ENCODE measurements at places on chromosomes 7 and 10.

DNA sequence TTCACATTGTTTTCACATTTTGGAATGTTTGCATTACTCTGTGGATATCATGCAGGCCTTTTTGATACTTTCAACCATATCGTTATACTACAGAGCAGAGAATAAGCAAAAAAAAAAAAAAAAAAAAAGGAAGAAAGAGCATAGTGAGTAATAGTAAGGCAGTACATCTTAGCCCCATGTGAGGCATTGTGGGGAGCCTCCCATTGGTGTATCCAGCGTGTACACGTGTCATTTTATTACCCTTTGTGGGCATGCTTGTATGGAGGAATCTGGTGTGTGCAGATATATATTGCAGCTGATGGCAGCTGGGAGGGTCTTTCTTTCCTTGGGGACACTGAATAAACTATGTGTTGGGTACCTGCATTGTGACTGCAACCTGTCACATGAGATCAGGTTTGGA lies 19.6 kb downstream of the R3HCC1L start:
- no peak for DNase-seq

- DNase-seq, result no peak
Observed at GRCh38 chr10:122798704-122799231, 46.9 kb downstream of the CUZD1 start.

DNA sequence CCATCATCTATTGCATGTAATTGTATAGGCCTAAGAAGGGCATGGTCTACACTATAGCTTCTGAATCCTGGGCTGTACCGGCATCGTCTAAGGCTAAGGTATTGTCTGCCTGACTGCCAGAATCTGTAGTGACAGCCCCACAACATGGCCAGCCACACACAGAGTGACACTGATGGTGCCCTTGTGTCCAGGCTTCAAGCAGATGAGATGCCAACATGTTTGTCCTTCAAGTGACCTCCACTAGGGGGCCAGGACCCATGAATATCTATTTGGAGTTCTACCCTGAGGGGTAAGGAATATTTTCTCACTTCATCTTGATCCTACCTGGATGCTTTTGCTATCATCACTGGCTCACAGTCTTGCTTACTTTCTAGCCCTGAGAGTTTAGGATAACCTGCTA lies 1.5 kb downstream of the CYP3A7 start:
- peak; percentile 16 for DNase-seq

DNA sequence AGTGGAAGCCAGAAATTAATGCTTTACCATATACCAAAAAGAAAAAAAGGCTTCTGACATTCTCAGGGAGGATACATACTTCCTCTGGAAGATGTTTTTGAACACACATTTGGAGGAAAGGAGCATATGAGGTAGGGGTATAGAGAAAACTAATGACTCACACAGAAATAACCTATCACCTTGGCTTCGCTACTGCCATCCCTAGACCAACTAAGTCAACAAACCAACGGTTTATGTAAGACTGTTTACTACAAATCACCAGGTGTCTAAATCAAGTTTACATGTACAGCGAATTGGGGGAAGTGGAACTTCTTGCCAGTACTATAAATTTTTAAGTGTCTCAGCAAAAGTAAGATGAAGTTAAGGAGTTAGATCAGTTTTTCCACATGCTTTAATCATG lies 96.9 kb downstream of the NT5C2 start:
- no peak for DNase-seq

DNA sequence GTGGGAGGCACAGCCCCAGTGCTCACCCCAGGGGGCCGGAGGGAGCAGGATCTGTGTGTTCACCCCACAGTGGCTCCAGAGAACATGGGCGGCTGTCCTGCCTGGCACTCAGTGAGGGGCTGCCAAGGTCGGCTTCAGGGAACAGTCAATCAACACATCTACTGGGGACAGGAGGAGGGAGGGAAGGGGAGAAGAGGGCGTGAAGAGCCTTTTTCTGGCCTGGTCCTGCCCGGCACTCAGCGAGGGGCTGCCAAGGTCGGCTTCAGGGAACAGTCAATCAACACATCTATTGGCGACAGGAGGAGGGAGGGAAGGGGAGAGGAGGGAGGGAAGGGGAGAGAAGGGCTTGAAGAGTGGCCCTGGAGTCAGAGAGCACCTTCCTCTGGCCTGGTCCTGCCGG lies 184.9 kb downstream of the ADARB2 start:
- DNase-seq, result no peak

- DNase-seq, result no peak
Observed at GRCh38 chr7:158533386-158534133, 54.1 kb downstream of the PTPRN2 start.

- no peak for DNase-seq
Observed at GRCh38 chr7:94061326-94061725, 57.2 kb upstream of the BET1 start.

- DNase-seq, result no peak
Observed at GRCh38 chr10:28090506-28090905, 91.6 kb upstream of the ODAD2 start.

- DNase-seq, result peak; percentile 60
Observed at GRCh38 chr7:17706734-17707133, 233.6 kb downstream of the SNX13 start.

DNA sequence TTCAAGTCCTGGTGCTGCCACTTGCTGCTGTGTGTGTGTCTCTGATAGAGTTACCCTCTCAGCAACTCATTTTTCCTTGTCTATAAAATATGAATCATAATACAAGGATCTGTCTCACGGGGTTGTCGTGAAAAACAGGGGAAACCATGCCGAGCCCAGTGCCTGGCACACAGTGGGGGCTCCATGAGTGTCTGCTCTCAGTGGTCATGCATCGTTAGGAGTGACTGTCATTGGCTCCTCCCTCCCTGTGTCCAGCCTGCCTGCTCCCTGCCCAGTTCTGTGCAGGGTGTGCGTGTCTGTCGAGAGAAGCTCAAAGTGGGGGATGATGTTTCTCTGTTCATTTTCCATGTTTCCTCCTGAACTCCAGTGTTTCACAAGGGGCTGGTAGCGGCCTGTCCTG lies 83.6 kb upstream of the LRRC4 start:
- DNase-seq, result no peak

GRCh38 chr10:128579280-128579865 lies 453.1 kb upstream of the MKI67 start:
- DNase-seq, result no peak

- DNase-seq, result no peak
Observed at GRCh38 chr10:118832241-118832651, 77.5 kb upstream of the CACUL1 start.

- no peak for DNase-seq
Observed at GRCh38 chr10:67807855-67808456, 30.0 kb downstream of the DNAJC12 start.

- no peak for DNase-seq
Observed at GRCh38 chr10:108753326-108753725, 1170.0 kb downstream of the XPNPEP1 start.

- no peak for DNase-seq
Observed at GRCh38 chr7:133300811-133301210, 47.9 kb downstream of the EXOC4 start.

- DNase-seq, result no peak
Observed at GRCh38 chr7:35263396-35263795, 9.5 kb upstream of the TBX20 start.

DNA sequence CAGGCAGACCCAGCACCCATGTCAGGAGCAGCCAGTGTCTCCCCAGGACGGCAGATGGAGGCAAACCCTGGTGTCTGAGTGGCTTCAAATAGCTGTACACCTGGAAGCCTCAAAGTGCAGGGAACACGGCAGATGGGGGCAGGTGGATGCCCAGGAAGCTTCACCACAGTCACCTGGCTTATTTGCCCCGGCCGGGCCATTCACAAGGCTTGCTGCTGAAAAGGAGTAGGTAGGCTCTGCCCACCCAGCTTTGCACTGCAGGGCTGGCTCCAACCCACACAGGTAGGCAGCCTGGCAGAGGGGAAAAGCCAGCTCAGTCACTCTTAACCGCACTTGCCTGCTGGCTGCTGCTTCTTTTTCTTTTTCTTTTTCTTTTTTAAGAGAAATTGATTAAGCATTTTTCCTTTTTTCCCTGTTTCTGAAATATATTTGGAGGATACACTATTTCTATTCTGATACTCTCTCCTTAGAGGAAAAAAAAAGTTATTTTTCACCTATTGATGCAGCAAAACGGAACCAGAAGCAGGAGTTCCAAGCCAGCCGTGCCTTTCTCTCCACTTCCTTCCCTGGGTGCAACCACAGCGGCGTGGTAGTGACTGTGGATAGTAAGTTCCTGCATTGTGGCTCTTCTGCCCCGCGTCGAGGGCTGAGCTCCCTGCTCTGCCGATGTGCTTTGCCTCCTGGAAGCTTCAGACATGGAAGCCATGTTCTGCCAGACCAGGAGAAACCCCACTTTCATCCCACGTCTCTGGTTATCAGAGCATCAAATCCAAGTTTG lies 118.3 kb downstream of the KLF6 start:
- peak; percentile 33 for DNase-seq

DNA sequence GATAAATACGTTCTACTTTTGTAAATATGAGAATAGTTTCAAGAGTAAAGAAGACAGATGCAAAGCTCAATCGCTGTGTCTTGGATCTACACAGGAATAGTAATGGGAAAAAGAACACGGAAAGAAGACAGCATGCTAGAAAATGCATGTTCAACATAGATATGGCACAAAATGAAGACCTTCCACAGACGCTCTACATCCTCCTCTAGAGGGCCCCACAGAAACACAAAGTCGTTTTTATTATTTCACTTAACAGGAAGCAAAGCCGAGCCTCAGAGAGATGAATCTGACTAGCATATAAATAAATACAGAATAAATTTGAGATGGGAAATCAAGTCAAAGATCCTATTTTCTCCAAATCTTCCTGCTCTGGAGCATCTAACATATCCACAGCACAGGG lies 292.6 kb downstream of the PARD3 start:
- DNase-seq, result peak; percentile 15
